Foreskin keratinocyte (primary cell): ENCODE measurements at places on chromosomes 12 and 14. TPM values are rescaled to one million over a fixed set of nuclear protein-coding genes. Genes with fewer than 3 reads are reported as not detected.

Gene NINJ2
- total RNA-seq = 0.17 and 0.32 TPM in 2 replicates

DNA sequence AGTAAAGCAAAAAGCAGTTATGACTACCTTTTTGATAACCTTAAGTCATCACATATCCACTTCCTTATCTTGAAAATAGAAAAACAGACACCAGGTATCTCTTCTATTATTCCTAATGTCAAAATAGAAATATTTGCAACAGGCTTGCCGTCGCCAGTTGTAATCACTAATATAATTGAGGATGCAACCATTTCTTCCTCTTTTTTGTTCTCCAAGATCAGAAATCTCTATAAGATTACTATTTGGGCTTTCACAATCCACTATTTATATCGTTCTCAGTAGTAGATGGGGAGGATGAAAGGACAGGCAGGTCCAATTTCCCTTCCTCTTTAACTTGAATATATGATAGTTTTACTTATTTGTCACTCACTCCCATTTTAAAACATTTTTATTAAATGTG is 130.2 kb upstream of the HMGA2 start:
- DNase-seq = no peak

Gene IKZF4
- 1.2 and 1.6 TPM in 2 replicates for total RNA-seq

DNA sequence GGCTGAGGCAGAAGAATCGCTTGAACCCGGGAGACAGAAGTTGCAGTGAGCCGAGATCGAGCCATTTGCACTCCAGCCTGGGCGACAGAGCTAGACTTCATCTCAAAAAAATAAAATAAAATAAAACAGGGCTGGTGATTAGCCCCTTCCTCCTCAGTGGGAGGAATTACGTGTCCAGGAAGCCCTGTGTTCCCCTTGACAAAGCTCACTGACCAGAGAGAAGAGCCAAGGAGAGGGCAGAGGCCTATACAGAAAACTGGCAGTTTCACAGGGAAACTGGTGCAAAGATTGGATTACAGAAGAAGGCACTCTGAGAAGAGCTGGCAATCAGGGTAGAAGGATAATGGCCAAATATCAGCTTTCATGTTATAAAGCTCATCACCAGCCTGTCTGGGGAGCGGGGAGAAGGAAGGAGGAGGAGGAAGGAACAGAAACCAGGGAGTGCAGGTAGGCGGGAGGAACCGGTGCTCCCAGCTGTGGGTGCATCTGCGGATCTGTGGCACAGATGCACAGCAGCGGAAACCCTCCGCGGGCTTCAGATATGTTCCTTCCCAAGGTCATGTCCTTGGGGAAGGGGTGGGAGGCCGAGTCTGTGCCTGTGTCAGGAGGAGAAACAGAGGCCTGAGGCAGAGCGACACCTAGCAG is 6.7 kb downstream of the RAB15 start:
- DNase-seq = no peak

DNA sequence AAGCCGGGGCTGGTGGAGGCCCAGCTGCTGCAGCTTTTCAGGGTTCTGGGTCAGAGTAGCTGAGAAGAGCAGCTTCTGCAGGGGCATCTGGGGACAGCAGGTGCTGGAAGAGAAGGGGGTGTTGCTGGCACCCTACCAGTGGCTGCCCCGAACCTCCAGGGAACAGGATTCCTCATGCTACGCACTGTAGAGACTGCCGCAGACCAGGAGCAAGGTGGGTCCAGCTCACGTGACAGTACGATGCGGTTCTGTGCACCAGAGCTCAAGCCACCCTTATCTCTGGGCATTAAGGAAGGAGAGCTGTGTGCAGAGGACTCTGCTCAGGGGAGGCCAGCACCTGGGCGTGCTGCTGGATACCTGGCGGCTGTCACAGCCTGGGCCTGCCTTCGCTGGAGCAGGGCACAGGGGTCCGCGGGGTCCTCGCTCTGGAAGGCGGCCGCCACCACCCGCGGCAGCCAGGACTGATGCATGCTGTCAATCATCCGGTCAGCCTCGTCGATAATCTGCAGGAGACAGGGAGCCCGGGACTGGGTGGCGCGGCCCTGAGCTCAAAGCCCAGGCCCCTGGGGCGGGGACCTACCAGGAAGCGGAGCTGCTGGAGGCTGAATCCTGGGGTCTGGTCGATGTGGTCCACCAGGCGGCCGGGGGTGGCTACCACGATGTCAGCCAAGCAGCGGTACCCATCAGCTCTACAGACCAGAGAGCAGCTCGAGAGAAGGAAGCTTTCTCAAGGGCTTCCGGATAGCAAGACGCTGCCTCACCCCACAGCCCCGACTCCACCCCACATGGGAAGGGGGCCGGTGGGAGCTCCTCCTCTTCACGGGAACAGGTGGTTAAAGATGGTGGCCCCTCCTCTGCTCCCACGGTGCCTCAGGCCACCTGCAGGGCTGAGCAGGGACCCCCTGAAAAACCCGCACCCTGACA is 2.9 kb downstream of the DDX51 start:
- DNase-seq = no peak

DNA sequence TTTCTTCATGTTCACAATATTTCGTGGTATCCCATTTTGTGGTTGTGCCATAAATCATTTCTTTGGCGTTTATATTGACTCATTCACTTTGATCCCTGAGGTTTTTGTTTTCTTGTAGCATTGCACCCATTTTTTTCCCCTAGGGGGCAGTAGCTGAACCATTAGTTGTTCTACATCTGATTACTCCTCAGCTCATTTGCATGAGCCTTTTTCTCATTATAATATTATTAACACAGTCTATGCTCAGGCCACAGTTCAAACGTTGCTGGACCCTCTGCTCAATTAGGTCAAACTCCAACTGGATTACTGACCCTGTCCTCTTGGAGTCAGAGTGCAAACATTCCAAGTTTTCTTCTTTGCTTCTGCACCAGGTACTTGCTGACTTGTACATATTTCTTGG is 475.4 kb upstream of the SEL1L start:
- no peak for DNase-seq

Gene CCDC38
- total RNA-seq = not detected in 2 replicates

GRCh38 chr12:30961030-30961429 is 34.5 kb downstream of the TSPAN11 start:
- no peak for DNase-seq

DNA sequence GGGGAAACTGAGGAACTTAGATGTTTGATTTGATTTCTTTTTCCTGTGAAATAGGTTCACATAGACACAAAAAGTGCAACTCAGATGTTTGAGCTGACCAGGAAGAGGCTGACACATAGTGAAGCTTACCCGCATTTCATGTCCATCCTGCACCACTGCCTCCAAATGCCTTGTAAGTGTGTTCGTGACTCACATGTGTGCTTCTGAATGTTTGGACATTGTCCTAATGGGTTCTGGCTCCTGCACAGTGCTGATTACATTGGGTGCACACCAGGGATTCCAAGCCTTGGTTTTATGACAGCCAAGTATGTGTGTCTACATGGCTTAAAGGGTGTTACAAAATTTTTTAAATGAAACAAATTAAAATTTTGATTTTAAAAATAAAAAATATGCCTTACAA is 137.4 kb downstream of the DAAM1 start:
- DNase-seq = no peak

DNA sequence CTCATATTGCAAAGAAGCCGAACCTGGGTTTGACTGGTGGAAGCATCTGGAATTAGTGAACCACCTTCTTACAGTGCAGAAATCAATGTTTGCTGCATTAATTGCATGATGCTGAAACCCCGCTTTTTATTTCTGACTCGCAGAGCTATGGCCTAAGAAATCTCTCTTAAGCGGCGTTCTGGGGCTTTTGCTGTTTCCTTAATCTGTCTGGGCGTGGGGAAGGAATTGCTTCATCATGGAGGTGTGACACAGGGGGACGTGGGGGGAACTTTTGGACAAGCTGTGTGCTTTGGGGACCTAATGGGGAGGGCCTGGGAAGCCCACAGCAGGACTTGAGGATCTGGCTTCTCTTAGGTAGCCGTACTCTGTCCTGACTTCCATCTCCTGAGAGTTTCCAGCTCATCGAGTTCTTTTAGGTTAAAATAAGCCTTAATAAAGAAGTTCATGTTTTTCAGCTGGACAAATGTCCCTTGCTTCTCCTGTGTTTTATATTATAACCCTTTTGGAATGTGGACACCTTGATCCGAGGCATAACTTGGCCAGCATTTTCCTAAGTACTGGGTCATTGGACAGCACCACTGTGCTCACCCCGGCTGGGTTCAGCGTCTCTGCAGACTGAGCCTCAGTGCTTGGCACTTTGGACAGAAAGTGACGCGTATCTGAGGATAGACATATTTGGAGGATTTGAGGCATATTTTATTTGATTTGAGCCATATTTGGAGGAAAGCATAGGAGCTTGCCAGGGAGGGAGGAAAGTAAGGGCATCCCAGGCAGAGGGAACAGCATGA is 192.1 kb upstream of the MYL2 start:
- DNase-seq = no peak

- DNase-seq = no peak
Measured at GRCh38 chr12:72502546-72502945, 230.4 kb downstream of the TRHDE start.

DNA sequence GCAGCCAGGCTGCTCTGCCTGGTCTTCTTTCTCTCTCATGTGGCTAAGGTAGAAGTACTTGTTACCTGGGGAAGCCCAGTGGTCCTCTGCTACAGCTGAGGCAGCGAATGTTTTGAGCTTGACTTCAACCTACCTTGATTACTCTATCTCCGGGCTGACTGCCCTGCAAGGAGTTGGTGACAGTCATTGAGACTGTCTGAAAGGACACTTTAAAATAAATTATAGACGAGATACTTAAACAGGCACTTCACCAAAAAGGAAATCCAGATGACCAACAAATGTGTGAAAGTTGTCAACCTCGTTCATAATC is 474 bp upstream of the CIT start:
- no peak for DNase-seq

DNA sequence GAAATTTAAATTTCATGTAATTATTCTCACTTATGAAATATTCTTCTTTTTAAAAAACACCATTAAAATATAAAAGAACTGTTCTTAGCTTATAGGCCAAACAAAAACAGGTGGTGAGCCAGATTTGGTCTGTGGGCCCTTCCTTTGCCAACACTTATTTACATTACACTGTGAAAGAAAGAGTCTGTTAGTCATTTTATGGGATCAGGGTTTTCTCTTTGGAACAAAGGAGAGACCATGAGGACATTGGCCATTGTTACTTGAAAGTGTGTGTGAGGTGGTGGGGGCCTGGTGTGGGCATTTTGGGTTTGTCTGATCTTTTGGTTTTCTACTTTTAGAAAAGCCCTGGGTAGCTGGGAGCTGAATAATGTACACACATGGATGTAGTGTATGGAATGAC is 62.7 kb downstream of the TTC6 start:
- DNase-seq = no peak
